GM23248 (cell line): ENCODE measurements at places on chromosomes 7 and 10. TPM values are rescaled to one million over a fixed set of nuclear protein-coding genes. Genes with fewer than 3 reads are reported as not detected.

DNA sequence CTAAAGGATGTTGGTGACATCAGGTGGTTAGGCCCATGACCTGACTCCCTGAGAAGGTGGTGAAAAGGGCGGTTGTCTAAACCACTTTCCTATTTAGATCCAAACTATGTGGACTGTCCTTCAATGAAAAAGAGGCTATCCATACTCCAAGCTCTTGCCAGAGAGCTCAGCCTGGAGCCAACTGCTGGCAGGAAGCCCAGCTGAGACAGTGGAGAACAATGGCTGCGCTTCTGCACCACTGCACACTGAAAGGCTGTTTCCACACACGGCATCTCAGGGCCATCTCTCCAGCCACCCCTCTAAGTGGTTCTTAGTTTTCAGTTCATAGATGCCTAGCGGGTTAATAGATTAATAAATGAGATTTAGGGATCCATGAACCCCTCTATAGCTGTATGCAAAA is 488.8 kb upstream of the ZMIZ1 start:
- H3K4me1 ChIP-seq, result no peaks in the 10 kb centered on the region
- peaks cover 11% of the 10 kb centered on the region for H3K27me3 ChIP-seq
- no peaks in the 10 kb centered on the region for H3K36me3 ChIP-seq
- DNase-seq, result no peak
- H3K27ac ChIP-seq, result no peak overlapping the region

DNA sequence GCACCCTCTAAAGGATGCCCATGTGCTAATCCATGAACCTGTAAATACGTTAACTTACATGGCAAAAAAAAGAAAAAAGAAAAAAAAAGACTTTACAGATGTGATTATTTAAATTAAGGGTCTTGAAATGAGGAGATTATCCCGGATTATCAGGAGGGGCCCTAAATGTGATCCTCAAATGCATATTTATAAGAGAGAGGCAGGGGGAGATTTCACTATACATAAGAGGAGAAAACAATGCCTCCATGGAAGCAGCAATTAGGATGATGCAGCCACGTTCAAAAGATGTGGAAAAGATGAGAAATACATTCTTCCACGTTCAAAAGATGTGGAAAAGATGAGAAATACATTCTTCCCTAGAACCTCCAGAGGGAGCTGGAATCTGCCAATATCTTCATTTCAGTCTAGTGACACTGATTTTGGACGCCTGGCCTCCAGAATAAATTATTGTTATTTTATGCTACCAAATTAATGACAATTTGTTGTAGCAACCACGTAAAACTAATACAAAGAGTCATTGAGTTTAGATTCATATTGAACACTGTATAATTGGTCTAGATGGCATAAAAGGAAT is 328.4 kb upstream of the GNAI1 start:
- DNase-seq, result peak; percentile 71
- no peaks in the 10 kb centered on the region for H3K4me1 ChIP-seq
- no peaks in the 10 kb centered on the region for H3K36me3 ChIP-seq
- H3K4me3 ChIP-seq, result no peak overlapping the region
- no peak overlapping the region for H3K27ac ChIP-seq

GRCh38 chr10:100739517-100740368 is 5.6 kb upstream of the PAX2 start:
- no peak for DNase-seq
- H3K27me3 ChIP-seq, result peaks cover 99% of the 10 kb centered on the region
- H3K4me3 ChIP-seq, result no peak overlapping the region
- H3K4me1 ChIP-seq, result no peaks in the 10 kb centered on the region

DNA sequence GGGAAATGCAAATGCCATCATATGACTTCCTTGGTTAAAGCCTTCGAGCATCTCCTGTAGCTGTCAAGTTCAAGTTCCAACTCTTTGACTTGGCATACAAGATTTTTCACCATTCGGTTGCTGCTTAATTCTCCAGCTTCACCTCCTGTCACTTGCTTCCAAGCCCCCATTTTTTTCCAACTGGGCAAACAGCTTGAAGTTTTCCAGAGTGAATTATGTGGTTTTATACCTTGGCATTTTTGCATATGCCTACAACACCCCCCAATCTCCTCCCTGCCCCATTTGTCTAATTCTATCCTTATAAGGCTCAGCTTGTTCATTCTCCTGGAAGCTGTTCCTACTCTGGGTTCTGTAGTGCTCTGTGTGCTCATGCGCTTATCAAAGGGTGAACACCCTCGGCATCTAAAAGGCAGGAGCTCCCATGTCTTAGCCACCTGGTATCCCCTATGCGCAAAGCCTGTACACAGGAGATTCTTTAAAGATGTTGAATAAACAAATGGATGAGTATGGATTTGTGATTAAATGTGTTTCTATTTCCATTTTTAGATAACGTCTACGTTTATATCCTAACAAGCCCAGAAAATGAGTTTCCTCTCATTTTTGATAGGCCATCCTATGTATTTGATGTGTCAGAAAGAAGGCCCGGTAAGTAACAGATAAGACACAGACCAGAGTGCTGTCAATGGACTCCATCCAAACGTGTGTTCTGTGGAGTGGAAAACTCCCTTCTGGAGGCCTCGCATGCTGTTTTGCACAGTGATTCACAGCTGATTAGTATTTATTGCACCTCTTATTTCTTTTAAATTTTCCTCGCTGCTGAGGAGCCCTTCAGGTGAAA is 52.5 kb downstream of the CDHR3 start:
- no peaks in the 10 kb centered on the region for H3K27me3 ChIP-seq
- peaks cover 1% of the 10 kb centered on the region; the same call in 1 of the 2 replicates for H3K4me1 ChIP-seq
- no peak overlapping the region for H3K4me3 ChIP-seq
- DNase-seq, result no peak
- H3K36me3 ChIP-seq, result no peaks in the 10 kb centered on the region

DNA sequence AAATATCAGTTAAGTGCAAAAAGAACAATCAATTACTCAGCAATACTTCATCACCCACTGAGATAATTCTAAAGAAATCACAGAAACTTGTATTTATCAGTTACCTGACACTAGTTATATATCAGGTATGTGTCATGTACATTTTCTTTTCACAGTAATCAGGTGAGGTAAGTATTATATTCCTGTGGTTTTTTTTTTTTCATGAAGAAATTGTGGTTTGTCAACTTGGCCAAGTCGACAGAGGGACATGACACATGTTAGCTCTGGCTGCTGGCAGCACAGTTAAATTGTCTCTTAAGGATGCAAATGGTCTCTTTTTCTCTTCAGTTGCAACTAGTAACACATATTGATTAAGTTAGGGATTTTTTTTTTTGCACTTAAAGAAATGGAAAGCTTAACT is 13.7 kb upstream of the GPR141 start:
- no peak overlapping the region for H3K4me3 ChIP-seq
- no peaks in the 10 kb centered on the region for H3K27me3 ChIP-seq
- no peaks in the 10 kb centered on the region for H3K4me1 ChIP-seq
- no peak overlapping the region for H3K27ac ChIP-seq
- no peak for DNase-seq

The UNC5B gene
- 6.4 and 6.5 TPM in 2 replicates for total RNA-seq

The SRRM3 gene
- 0.65 TPM in 1 of 2 replicates, not detected in the other for total RNA-seq

The PLOD3 gene
- 126 and 149 TPM in 2 replicates for total RNA-seq

The CPXM2 gene
- total RNA-seq, result 19.8 and 21.2 TPM in 2 replicates
